Stimulated activated CD8-positive, alpha-beta memory T cell treated with anti-CD3 and anti-CD28 coated beads, Interleukin-2, amount 100 ng/mL, for 1 hour (primary cell): ENCODE measurements at places on chromosomes 11 and 22.

GRCh38 chr11:75591966-75592365 is 29.9 kb downstream of the SERPINH1 start:
- DNase-seq: no peak

DNA sequence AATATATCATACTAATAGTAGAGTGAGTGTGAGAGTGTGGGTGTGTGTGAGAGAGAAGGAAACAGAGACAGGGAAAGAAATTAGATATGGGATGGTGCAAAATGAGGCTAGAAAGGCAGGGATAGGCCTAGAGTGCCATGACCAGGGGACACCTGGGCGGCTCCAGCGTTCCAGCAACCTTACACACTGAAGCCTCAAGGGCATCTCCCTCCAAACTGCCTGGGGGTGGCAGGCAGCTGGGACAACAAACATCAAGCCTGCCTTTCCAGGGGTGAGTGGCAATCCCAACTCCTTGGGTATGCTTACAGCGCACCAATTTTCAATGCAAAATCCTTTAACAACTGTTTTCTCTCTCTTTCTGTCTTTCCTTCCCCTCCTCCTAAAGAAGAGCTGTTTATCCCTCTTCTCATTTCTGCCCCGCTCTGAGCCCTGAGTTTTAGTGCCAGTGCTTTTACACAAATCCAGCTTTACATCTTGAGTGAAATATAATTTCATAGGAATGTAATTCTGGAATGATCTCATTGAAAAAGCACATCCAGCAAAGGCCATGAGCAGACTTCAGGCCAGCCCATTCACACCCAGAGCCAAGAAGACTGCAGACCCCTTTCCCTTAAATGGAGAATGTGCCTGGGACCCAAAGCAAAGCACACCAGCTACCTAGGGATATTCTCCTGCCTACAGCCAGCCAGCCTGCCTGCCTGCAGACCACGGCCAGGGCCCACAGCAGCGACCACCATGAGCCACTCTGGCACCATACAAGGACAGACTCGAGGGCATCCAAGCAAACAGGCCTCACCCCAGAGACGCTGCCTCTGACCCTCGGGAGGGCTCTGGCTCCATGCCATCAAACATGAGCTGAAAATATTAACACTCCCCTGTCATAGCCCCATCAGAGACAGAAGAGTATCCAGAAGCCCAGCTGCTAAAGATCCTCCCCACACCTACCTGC is 90.3 kb downstream of the RPL27A start:
- DNase-seq: no peak

GRCh38 chr11:108474664-108475463 is 7.5 kb upstream of the C11orf65 start:
- DNase-seq: no peak

DNA sequence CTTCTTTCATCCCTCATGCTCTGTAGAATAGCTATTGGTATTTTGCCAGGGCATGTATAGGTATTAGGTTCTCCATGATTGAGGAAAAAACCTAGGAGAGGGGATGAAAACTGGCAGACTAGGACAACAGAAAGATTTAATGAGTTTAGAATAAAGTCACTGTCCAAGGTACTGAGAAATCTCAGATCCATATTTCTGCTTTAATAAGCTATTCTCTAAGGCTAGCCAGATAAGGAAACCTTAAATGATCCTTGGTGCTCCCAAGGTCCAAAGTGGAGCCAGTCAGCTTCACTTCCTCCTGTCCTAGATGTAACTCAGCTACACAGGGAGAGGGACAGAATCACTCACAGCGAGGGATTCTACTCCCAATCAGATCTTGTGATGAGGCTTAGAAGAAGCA is 13.7 kb upstream of the CSNK2A3 start:
- DNase-seq: no peak

- no peak for DNase-seq
Measured at GRCh38 chr11:94933223-94934130, 39.9 kb downstream of the CWC15 start.

DNA sequence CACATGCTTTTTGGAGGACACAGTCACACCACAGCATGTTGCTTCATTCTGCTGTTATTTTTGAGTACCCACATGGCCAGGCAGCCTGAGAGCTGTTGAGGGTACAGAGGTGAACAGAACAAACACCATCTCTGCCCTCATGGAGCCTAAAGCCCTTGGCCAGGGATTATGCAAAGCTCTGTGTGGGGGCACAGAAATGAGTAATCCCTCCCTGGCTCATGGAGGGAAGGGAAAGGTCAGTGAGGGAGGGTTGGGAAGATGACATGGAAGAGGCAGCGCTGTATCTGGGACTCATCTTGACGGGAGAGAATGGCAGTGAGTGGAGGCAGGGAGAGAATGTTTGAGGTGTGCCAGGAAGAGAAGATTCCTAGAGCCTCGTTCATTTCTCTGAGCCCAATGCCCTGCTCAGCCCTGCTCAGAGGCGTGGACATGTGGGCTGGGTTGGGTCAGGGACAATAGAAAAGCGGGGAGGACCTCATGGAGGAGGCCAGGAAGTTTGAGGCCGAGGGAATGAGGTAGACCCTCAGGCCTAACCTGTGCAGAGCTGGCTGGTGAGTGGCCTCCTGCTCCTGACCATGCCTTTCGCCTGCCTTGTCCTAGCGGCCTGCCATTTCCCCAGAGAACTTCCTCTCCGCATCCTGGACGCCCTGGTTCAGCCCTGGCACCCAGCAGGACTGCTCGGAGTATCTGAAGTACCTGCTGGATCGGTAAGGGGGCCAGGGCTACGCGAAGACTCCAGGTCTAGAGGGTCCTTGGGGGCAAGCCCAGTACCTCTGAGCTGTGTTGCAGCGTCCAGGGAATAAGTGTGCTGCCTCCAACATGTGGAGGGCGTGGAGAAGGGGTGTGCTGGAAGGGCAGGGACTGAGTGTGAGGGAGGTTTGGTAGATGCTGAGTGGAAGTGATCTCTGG is 19.8 kb downstream of the USP35 start:
- no peak for DNase-seq

- DNase-seq: no peak
Measured at GRCh38 chr22:24768537-24769374, 5.8 kb downstream of the PIWIL3 start.

- no peak for DNase-seq
Measured at GRCh38 chr11:78406568-78407196, 10.9 kb downstream of the GAB2 start.

GRCh38 chr11:133555034-133555433 is 22.7 kb upstream of the OPCML start:
- DNase-seq: no peak

GRCh38 chr11:118530180-118530682 is 761 bp upstream of the TMEM25 start:
- no peak for DNase-seq

DNA sequence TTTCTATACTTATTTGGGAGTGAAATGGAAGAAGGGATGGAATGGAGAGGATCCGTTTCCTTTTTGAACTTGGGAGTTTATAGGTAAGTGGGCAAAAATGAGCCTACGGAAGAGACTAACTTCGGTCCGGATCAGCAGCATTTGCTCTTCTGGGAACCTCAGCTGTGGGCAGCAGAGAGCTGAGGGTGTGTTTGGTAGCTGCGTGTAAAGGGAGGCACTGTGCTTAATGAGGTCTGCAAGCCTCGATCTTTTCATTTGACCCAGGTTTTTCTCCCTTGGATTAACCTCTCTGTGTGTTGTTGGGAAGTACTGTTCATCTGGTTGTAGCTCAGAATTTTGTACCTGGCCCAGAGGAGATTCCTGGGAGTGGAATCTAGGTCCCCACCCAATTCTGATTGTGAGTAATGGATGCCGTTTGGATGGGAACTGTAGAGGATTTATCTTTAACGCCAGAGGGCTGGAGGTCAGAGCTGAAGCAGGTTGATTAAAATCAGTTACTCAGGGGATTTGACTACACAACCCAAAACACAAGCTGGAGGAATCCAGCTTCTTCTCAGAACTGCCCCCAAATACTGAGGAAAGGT is 201.6 kb upstream of the SORL1-AS1 start:
- DNase-seq: no peak

DNA sequence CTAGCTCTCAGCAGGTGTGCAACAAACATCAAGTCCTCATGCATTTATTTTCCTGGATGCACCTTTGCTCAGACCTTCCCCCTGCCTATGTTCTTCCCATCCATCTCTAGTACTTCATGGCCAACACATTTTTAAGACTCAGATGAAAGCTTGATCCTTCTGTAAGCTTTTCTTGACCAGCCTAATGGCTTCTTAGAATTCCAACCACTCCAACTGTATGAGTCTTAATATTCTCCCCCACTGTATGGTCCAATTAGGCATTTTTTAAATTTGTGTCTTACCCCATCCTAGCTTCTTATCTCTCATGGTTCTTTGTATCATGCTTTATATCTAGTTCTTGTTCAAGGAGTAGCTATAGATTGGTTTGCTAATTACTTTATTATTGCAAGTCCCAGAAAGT is 44.8 kb downstream of the TENM4 start:
- no peak for DNase-seq

GRCh38 chr11:3892156-3892555 is 36.7 kb downstream of the STIM1 start:
- no peak for DNase-seq

DNA sequence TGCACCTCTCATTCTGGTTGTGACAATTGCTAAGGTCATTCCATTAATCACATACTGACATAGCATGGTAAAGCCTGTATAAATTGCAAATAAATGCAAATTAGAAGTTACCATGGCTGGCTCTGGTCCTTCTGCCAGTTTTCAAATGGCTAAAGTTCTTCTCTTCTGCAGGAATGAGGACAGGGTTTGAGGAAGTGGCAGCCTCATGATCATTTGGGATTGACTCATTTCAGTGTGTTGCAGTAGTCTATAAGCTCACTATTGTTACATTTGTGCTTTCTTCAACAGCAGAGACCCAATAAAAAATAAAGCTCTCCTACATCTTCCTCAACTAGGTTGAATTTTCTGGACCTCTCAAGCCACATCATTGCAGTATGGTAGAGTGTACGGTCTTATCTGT is 60.3 kb downstream of the NECTIN1 start:
- no peak for DNase-seq

DNA sequence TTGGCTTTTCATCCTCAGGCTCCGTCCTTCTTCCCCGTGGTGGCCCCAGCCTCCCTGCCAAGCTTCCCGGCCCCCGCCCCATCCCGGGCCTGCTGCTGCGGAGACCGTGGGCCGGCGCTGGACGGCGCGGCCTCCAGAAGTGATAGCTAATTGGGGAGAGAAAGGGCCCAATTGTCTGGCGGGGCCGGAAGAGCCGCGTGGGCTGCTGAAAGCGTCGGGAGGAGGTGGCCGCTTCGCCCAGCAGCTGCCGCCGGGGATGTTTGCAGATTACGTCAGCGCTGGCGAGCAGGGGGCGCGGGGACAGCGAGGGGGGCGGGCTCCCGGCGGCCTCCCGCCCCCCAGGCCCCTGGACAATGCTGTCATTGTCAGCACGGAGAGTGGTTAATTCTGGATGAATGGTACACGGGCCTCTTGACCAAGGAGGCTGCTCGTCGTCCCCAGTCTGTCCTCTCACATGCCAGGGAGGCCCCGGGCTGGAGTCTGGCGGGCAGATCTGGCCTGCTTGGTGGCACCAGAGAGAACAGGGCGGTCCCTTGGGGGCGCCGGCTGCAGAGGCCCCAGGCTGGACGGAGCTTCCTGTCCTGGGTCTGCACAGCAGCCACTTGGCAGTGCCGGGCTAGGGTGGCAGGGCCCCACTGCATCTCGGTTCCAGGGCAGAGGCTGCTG is 1.6 kb downstream of the SMIM38 start:
- DNase-seq: no peak

GRCh38 chr22:26461188-26461810 is 22.3 kb downstream of the HPS4 start:
- peak; percentile 12 for DNase-seq

GRCh38 chr22:42962295-42963230 is 52.4 kb downstream of the PACSIN2 start:
- no peak for DNase-seq

DNA sequence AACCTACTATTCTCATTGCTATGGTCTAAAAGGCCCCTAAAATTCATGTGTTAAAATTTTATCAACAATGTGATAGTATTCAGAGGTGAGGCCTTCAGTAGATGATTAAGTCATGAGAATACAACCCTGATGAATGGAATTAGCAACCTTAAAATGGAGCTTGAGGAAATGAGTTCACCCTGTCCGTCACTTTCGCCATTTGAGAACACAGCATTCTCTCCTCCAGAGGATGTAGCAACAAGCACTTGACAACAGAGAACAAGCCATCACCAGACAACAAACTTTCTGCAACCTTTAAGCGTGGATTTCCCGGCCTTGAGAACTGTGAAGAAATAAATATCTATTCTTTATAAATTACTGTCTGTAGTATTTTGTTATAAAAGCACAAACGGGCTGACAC is 197.0 kb downstream of the SBF2 start:
- DNase-seq: no peak

GRCh38 chr11:7609521-7609920 is 63.8 kb downstream of the CYB5R2 start:
- no peak for DNase-seq

DNA sequence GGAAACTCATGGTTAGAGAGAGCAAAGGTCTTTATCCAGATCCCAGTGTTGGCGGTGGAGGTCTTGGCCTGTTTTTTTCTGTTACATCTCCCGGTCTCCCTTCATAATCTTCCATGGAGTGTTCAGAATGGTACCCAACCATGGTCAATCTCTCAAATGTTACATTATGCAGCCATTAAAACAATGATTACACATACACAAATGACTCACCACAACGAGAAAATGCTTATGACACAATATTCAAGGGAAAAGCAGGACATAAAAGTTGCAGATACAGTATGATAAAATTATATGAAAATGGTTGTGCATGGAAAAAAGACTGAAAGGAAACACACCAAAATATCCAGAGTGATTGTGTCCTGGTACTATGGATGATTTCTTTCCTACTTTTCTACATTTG is 17.8 kb upstream of the CSNK1E start:
- no peak for DNase-seq

DNA sequence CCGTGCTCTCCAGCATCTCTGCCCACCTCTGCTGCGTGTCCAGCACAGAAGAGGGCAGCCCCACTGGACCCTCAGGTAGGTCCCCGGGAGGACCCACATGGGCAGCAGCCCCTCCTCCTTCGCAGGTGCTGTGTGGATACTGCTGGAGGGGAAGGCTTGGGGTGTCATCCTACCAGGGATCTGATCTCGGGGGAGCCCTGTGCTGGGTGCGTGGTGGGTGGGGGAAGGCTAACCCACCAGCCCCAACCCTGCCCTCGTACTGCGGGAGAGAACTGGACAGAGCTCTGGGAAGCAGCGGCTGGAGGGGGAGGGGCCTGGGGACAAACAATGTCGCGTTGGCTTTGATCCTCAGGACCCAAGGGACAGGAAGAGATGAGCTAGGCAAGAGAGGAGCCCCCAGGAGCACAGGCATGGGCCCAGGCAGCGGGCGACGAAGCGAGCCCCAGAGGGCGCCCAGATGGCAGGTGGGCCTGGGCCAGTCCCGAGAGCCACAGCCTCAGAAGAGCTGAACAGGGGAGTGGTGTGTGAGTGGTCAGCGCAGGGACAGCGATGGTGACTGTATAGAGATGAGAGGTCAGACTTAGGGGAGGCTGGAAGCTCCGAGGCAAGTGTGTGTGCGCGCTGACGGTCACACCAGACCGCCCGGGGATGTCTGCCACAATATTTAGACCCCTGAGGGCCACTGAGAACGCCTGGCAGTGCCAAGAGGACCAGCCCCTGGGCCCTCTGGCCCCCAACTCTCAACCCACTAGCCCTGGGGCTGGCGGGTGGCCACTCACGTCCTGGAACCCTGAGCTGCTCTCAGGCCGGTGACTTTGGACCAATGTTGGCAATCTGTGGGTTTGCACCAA is 1.4 kb upstream of the PIM3 start:
- DNase-seq: no peak
